Aorta (tissue), 5 donors: ENCODE measurements at places on chromosomes 7 and 10. TPM values are rescaled to one million over a fixed set of nuclear protein-coding genes. Genes with fewer than 3 reads are reported as not detected.

Gene OR2F1
- polyA plus RNA-seq = not detected

Gene CLCN1
- polyA plus RNA-seq = not detected

Gene PKD2L1
- polyA plus RNA-seq = 0.25 TPM

Gene STEAP2
- 18.2 TPM for polyA plus RNA-seq

Gene ARMC3
- polyA plus RNA-seq = 0.13 TPM

Gene ZNF503
- 22.1 TPM for polyA plus RNA-seq
